ENCODE measurements at places on chromosomes 5 and 9. TPM values are rescaled to one million over a fixed set of nuclear protein-coding genes. Genes with fewer than 3 reads are reported as not detected.
A peak's percentile ranks its signal among the peaks of the same experiment; 100 is the strongest.

The GPRIN1 gene
- total RNA-seq, result 7.1 TPM

The DNAI1 gene
- not detected for total RNA-seq

The IFNA21 gene
- total RNA-seq, result not detected

The SVEP1 gene
- 101 TPM for total RNA-seq

The SCGB3A2 gene
- total RNA-seq, result not detected

DNA sequence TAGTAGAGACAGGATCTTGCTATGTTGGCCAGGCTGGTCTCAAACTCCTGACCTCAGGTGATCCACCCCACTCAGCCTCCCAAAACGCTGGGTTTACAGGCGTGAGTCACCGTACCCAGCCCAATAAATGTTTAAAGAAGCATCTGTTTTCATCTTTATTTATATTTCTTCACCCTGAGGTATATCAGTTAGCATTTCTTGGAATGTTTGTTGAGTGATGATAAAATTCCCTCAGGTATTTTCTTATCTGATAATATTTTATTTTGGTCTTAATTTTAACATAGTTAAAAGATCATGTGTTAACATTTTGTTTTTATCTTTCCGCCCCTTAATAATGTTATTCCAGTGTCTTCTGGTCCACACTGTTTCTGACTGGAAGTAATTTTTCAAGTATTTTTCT lies 839.6 kb upstream of the CDH10 start:
- no peak for DNase-seq

DNA sequence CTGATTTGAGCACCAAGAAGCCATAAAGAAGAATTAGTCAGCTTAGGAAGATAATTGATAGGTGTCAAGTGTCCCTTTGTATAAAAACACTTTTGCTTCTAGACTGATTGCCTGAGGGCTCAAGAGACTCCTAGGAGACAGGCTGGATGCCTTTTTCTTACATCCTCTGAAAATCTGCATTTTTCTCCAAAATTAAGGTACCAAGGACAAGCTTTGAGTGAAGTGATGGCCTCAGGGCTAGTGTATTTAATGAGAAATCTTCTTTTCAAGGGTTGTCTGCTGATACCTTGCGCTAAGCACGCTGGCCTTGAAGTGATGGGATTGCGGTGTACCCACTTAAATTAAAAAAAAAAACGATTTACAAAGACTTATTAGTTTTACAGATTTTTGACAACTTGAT lies 304.0 kb downstream of the TLR4 start:
- DNase-seq, result no peak

- peak; percentile 89 for DNase-seq
Observed at GRCh38 chr9:124835026-124835557, 18.2 kb upstream of the WDR38 start.

GRCh38 chr9:122767817-122768216 lies 20.9 kb upstream of the OR5C1 start:
- DNase-seq, result no peak

GRCh38 chr9:80843028-80843427 lies 846.3 kb downstream of the TLE1 start:
- DNase-seq, result no peak

GRCh38 chr5:15823398-15823797 lies 323.4 kb downstream of the FBXL7 start:
- DNase-seq, result peak; percentile 35

GRCh38 chr5:113292462-113292861 lies 142.3 kb downstream of the TSSK1B start:
- DNase-seq, result peak; percentile 35

GRCh38 chr9:78680196-78680595 lies 383.3 kb downstream of the PSAT1 start:
- DNase-seq, result no peak

GRCh38 chr5:111574311-111574710 lies 62.0 kb upstream of the STARD4 start:
- no peak for DNase-seq

DNA sequence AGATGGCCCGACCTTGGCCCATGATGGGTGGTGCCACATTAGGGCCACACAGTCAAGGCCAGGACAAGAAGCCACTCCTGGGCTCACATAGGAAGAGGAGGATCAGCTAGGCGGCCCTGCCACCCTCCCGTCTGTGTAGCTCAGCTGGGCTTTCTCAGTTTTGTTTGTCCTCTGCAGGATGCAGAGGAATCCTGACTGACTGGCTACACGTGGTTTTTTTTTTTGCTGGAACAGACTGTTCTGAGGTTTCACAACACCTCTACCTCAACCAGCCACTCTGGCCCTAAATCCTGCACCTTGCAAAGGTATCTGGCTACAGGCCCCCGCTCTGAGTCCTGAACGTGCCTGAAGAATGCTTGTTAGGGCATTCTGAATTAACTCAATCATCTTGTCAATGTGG lies 88.3 kb upstream of the MSX2 start:
- no peak for DNase-seq

DNA sequence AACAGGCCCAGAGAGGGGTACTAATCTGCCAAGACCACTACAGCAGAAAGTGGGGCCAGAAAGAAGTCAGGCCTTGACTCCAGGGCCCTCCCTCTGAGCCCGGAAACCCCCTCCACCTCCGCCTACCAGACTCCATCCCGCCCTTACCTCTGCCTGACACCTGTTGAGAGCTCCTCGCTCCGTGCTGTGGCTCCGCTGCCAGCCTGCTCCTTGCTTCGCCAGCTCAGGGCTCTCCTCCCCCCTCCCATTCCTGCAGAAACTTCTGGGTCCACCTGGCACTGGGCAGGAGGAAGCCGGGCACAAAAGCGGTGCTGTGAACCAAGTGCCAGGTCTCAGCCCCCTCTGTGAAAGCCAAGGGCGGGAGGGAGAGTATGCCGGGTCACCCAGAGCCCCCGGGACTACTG lies 6.4 kb upstream of the ST6GALNAC6 start:
- no peak for DNase-seq

DNA sequence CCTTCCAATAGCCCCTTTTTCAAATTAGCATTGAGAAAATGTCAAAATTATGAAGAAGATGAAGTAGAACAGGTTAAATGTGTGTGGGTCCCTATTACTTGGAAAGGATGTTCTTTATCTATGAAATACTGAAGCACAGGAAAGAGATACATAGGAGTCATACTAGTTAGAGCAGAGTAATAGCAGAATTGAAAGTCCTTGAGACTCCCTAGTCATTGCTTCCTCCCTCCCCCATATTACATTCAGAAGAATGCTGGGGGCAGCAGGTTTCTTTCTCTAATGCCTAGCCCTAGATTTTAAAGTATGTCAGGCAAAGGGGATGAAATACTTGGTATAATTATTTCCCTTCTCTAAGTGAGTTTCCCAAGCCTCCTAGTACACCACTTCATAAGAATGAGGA lies 4.4 kb downstream of the ZCCHC9 start:
- DNase-seq, result no peak

- DNase-seq, result no peak
Observed at GRCh38 chr5:179119415-179120170, 59.4 kb downstream of the ZNF354C start.

GRCh38 chr9:35616681-35617459 lies 1.3 kb downstream of the CD72 start:
- DNase-seq, result peak; percentile 47

Data from fibroblast of the aortic adventitia (primary cell).